NT2/D1 (cell line): ENCODE measurements at places on chromosomes 4 and X.

DNA sequence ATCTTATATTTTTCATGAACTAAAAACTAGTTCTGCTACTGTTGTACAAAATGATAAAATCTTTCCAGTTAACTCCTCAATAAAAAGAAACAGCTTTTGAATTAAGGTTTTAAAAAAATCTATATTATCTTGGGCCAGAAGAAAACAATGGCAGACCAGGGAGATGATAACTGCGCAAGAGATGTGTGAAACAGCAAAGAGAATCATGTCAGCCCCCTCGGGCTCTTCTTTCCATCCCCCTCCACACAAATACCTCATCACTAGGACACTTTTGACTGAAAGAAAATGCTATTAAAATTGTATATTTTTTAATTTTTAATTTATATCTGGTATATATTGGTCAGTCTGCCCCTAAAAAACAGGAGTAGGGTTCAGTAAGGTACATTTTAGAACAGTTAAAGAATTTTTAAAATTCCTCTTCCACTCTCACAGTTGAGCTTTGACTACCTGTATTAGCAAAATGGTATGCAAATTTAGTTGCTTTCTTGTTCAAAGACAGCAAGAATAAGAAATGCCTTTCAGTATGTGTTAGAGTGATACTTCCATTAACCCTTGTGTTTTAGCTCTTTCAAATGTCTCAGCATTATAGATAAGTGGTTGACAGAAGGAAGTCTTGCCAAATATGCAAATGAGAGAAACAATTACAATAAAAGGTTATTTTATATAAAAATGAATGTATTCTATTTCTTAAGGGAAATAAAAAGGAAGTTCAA is 36.4 kb upstream of the LCORL start:
- no peak for DNase-seq

DNA sequence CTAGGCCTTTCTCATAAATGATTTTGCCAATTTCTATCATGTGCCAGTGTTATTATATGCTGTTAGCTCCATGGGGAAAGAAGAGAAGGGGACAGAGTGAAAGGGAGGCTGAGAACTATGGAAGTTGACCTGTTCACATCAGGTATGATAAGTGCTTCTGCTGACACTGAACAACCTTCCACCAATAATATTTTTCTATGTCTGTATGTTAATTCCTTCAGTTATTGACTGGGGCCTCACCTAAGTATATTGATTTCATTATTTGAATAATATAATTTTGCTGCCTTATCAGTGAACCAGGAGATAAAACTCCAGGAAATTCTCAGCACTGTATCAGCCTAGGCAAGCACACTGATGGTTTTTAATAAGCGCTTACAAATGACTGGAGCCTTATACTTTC is 262.8 kb downstream of the SNCA start:
- no peak for DNase-seq

GRCh38 chr4:73650250-73650649 is 30.0 kb upstream of the RASSF6 start:
- no peak for DNase-seq

- no peak for DNase-seq
Measured at GRCh38 chr4:23594125-23594524, 295.7 kb downstream of the PPARGC1A start.

- no peak for DNase-seq
Measured at GRCh38 chrX:40866893-40867292, 131.6 kb upstream of the MED14 start.

DNA sequence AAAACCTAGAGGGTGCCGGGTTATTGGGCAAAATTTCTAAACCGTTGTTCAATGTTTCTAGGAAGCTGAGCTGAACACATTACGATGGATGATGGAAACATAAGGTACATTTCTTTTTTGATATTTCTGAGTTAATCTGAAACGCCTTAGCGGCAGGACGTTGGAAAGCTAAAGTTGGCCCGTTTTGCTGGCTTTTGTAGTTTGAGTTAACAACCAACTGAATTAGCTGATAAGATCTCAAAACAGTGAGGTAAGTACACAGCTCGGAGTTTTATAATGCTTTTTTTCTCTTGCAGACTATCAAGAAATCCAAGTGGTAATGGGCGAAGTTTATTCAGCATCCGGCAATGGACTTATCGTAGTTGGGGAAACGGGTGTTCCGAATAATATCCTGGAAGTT is 73.5 kb downstream of the PRSS12 start:
- DNase-seq = no peak

- no peak for DNase-seq
Measured at GRCh38 chr4:79528241-79528706, 120.2 kb upstream of the GK2 start.

GRCh38 chr4:181330654-181331201 is 912.5 kb upstream of the TENM3 start:
- DNase-seq = no peak

GRCh38 chrX:13009273-13009672 is 34.4 kb downstream of the TMSB4X start:
- DNase-seq = no peak

- no peak for DNase-seq
Measured at GRCh38 chr4:105679186-105679585, 29.3 kb downstream of the INTS12 start.
